Endothelial cell of umbilical vein (primary cell): ENCODE measurements at places on chromosomes 1 and 21. TPM values are rescaled to one million over a fixed set of nuclear protein-coding genes. Genes with fewer than 3 reads are reported as not detected.
A peak's percentile ranks its signal among the peaks of the same experiment; 100 is the strongest.

DNA sequence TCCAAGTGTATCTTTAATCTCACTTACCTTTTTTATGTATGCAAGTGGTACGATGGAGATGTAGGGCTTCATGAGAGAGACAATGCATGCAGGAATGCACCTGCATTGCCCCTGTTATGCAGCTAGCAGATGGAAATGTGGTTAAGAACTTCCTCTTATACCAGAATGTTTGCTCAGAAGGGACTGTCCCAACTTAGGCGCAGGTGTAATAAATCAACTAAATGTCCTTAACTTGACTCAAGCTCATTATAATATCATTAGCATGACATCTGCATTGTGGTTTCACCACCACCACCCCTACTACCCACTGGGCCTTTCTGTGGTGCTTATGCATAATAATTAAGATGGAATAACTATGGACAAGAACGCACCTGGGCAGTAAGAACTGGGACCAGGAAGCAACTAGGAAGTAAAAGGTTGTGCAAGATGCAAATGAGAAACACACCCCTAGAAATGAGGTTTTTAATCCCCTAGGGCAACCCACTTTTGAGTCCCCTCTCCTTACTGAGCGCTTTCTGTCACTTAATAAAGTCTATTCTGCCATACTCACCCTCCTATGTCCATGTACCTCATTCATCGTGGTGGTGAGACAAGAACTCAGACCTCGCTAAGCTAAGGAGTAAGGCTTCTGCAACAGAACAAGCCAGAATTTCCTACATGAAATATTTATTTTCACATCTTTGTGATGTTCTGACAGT lies 1103.3 kb upstream of the B3GALT2 start:
- H3K4me1 ChIP-seq, result no peaks in the 10 kb centered on the region
- H3K27ac ChIP-seq, result no peak overlapping the region
- no peaks in the 10 kb centered on the region for H3K27me3 ChIP-seq
- H3K4me3 ChIP-seq, result no peak overlapping the region
- no peaks in the 10 kb centered on the region for H3K36me3 ChIP-seq
- no peak for DNase-seq

GRCh38 chr1:53959664-53960250 lies 13.6 kb downstream of the LRRC42 start:
- H3K36me3 ChIP-seq, result peaks cover 23% of the 10 kb centered on the region
- DNase-seq, result peak; percentile 28
- H3K4me1 ChIP-seq, result peaks cover 7% of the 10 kb centered on the region
- no peak overlapping the region for H3K27ac ChIP-seq
- H3K27me3 ChIP-seq, result no peaks in the 10 kb centered on the region
- no peak overlapping the region for H3K4me3 ChIP-seq

GRCh38 chr1:246597340-246597739 lies 31.1 kb downstream of the CNST start:
- H3K27me3 ChIP-seq, result no peaks in the 10 kb centered on the region
- no peaks in the 10 kb centered on the region for H3K36me3 ChIP-seq
- H3K4me1 ChIP-seq, result no peaks in the 10 kb centered on the region
- no peak overlapping the region for H3K4me3 ChIP-seq
- H3K27ac ChIP-seq, result no peak overlapping the region

DNA sequence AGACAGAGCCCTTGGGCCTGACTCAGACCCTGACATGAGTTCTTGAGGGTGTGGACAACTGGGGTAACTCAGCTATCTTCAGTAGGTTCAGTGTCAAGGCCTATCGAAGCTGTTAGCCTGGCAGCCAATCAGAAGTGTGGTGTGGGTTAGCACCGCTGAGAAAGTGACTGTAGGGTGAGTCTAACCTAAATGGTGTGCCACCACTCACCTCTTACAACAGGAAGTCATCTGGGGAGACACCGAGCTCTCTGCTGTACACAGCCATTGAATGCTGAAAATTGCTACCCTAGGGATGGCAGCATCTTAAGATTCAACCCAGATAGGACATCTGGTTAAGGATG lies 44.6 kb downstream of the RASSF5 start:
- H3K27ac ChIP-seq, result no peak overlapping the region
- peaks cover 50% of the 10 kb centered on the region for H3K27me3 ChIP-seq
- no peaks in the 10 kb centered on the region for H3K36me3 ChIP-seq
- H3K4me3 ChIP-seq, result no peak overlapping the region

DNA sequence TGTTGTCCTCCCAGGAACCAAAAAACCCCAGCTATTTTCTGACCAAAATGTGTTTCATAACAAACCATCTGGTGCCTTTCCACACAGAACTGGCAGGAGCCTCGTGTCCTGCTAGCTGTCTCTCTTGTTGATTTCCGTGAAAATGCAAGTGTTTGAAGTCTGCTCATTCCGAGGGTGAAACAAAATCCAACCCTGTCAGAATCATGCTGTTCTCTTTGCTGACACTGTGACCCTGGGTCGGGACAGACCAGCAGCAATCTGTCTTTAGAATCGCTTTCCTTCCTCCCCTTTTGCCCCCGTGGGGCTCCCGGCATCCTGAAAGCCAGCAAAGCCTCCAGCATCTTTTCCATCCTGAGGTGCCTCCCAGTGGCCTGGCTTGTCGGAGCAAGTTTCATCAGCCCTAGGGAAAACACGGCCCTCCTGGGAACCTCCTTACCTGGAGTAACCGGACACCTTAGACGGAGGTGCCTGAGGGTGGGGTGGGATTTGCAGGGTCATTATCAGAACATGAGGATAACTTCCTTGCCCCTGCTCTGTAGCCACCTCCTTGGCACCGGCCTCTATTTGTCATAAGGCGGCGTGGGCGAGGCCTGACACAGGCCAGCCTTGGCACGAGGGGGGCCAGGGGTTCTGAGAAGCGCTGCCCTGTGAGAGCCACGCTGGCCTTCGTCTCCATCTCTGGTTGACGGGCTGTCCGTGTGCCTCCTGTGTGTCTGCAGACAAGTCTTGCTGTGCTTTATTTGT lies 24.9 kb downstream of the LDLRAP1 start:
- no peak overlapping the region for H3K27ac ChIP-seq
- no peak overlapping the region for H3K4me3 ChIP-seq
- H3K4me1 ChIP-seq, result peaks cover 6% of the 10 kb centered on the region
- peak; percentile 29 for DNase-seq
- H3K36me3 ChIP-seq, result no peaks in the 10 kb centered on the region

DNA sequence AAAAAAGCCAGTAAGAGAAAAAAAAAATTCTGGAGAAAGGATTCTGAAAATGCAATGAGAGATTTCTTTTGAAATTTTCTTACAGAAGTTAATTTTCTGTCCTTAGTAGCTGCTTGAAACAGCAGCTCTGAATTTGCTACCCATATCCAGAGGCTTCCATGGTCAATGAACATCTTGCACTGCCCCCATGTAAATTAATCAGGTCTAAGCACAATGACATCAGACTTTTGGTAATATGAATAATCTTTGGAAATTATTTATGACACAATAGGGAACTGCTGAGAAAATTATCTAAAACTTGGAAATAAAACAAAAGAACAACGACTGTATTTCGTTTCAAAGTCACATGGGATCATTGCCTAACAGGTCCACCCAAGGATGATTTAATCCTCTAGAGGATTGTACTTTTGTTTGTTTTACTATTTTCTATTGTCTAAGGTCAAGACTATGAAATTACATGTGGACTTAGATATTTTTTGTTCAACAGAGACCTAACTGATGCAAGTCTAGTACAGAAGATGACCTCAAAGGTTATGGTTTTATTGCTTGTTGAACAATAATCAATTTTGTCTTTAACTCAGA lies 312.1 kb downstream of the BACH1 start:
- H3K4me1 ChIP-seq, result no peaks in the 10 kb centered on the region
- H3K27me3 ChIP-seq, result no peaks in the 10 kb centered on the region
- DNase-seq, result no peak
- H3K36me3 ChIP-seq, result no peaks in the 10 kb centered on the region
- H3K4me3 ChIP-seq, result no peak overlapping the region
- no peak overlapping the region for H3K27ac ChIP-seq

- no peaks in the 10 kb centered on the region for H3K4me1 ChIP-seq
- no peaks in the 10 kb centered on the region for H3K27me3 ChIP-seq
- no peaks in the 10 kb centered on the region for H3K36me3 ChIP-seq
These were observed 228.8 kb downstream of the DISC1 start for GRCh38 chr1:231855361-231855760.

DNA sequence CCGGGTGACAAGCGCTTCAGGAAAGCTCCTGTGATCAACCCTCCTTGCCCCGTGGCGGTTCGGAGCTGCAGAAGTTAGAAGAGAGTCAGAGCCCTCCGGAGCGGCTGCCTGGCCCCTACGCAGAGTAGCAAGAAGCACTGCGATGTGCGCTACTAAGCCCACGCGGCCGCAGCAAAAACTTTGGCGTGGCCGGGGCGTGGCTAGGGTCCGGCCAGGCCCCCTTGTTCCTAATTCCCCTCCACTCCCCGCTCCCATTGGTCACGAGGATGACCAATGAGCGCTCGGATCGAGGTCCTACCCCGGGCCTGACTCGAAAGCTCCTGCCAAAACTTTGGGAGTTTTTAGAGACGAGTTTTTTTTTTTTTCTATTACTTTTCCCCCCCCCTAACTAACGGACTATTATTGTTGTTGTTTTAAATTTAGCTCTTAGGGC lies at the start of gene HLX:
HLX (plus strand) TSS at position 368 of the 433 bp plus-strand sequence. CDS start 415 bp downstream, outside the sequence.
- H3K36me3 ChIP-seq, result peaks cover 4% of the 10 kb centered on the region
- peak within 1 kb of the TSS; percentile 80 for H3K4me3 ChIP-seq
- peaks cover 41% of the 10 kb centered on the region for H3K4me1 ChIP-seq
- peak; percentile 89 for DNase-seq
- H3K27me3 ChIP-seq, result peaks cover 15% of the 10 kb centered on the region

- H3K36me3 ChIP-seq, result no peaks in the 10 kb centered on the region
- H3K27ac ChIP-seq, result peak overlapping the region; percentile 33
- peaks cover 24% of the 10 kb centered on the region for H3K4me1 ChIP-seq
- H3K4me3 ChIP-seq, result no peak overlapping the region
- DNase-seq, result peak; percentile 93
- H3K27me3 ChIP-seq, result no peaks in the 10 kb centered on the region
These were observed 88.9 kb downstream of the COL24A1 start for GRCh38 chr1:86067626-86068025.

DNA sequence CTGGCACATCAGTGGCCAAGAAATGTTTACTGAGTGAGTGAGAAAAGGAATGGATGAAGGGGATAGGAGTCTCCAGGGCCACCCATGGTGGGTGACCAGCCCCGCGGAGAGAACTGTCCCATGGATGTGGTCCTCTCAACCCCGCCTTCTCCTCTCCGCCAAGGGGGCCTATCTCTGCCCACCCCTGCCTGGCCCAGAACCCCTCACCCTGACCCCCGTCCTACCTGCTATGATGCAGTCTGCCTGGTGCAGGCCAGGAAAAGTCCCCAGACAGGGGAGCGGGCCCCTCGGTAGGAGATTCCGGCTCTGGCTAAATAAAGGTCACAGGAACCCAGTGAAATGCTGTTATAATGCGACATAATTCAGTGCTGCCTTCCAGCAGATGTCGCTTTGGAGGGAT lies 107.6 kb downstream of the PTPRU start:
- no peak overlapping the region for H3K4me3 ChIP-seq
- no peaks in the 10 kb centered on the region for H3K27me3 ChIP-seq
- no peak overlapping the region for H3K27ac ChIP-seq
- no peak for DNase-seq
- no peaks in the 10 kb centered on the region for H3K4me1 ChIP-seq

DNA sequence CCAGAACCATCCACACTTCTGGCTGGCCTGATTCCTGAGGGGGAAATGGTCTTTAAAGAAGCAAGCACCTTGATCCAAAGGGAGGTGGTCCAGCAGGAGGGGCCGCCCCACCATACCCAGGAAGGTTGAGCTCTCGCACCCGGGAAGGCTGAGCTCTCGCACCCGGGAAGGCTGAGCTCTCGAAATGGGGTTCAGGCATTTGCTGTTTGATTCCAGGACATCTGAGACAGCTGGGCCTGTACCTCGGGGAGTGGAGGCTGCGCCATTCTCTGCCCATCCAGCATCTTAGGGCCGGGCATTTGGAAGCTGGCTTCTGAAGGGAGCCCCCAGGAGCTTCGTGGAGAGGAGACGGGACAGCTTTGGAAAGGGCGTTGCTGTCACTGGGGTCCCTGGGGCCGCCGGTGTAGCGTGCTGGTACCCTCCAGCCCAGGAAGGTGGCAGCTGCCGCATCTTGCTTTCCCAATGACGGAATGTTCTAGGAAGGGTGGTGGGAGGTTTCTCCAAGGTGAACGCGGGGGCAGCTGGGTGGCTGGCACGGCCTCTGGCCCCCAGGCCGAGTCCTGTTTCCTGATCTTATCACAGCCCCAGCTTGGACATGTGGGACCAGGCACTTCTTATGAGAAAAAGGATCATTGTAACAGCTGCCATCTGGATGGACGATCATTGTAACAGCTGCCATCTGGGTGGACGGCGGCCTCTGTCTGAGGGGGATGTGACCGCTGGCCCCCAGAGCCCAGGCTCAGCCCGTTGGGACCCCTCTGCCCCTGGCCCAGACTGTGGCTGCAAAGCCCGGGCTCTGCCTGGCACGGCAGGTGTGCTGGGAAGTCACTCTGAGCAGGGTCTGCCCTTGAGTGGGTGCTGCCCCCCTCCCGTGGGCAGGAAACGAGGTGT lies 61.6 kb downstream of the COL18A1 start:
- H3K4me1 ChIP-seq, result peaks cover 18% of the 10 kb centered on the region
- peaks cover 12% of the 10 kb centered on the region for H3K36me3 ChIP-seq
- H3K27me3 ChIP-seq, result no peaks in the 10 kb centered on the region
- H3K4me3 ChIP-seq, result no peak overlapping the region
- no peak overlapping the region for H3K27ac ChIP-seq
- no peak for DNase-seq

DNA sequence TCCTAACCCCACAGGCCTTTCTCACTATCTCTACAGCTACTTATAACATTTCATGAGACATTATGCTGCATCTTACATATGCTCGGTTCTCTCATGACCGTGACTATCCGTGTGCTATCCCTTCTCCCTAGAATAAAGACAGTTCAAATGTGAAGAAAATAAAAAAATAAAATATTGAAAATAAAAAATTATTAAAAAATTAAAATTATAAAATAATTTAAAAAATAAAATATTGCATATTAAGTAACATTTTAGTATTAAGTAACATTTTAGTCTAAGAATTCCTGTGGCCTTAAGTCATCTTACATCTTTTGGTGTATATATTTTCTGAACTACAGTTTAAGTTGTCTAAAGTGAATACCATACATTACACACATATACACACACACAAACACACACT lies 415.5 kb downstream of the DPYD start:
- no peak overlapping the region for H3K4me3 ChIP-seq
- no peaks in the 10 kb centered on the region for H3K36me3 ChIP-seq
- DNase-seq, result no peak

GRCh38 chr21:25127811-25128210 lies 479.5 kb downstream of the MRPL39 start:
- H3K4me1 ChIP-seq, result no peaks in the 10 kb centered on the region
- no peak overlapping the region for H3K4me3 ChIP-seq
- no peak for DNase-seq
- no peaks in the 10 kb centered on the region for H3K27me3 ChIP-seq
- H3K27ac ChIP-seq, result no peak overlapping the region
- H3K36me3 ChIP-seq, result no peaks in the 10 kb centered on the region

LDLRAD1 gene
- not detected in 2 replicates for total RNA-seq

SHISAL2A gene
- total RNA-seq, result not detected in 2 replicates

FCRL2 gene
- total RNA-seq, result not detected in 2 replicates

ATAD3C gene
- total RNA-seq, result 0.16 TPM in 1 of 2 replicates, not detected in the other

TCEA3 gene
- total RNA-seq, result 3.4 and 3.7 TPM in 2 replicates

RYR2 gene
- total RNA-seq, result not detected in 2 replicates

TNFRSF25 gene
- total RNA-seq, result 33.9 and 48.7 TPM in 2 replicates

KLF17 gene
- not detected in 2 replicates for total RNA-seq

PPFIA4 gene
- total RNA-seq, result 0.16 and 0.22 TPM in 2 replicates

AMPD1 gene
- not detected in 2 replicates for total RNA-seq

PIK3R3 gene
- total RNA-seq, result 14.3 and 14.6 TPM in 2 replicates

KIF26B gene
- 0.25 and 0.49 TPM in 2 replicates for total RNA-seq

TPM3 gene
- 924 and 927 TPM in 2 replicates for total RNA-seq
